ENCODE measurements at places on chromosomes 1 and 21.

DNA sequence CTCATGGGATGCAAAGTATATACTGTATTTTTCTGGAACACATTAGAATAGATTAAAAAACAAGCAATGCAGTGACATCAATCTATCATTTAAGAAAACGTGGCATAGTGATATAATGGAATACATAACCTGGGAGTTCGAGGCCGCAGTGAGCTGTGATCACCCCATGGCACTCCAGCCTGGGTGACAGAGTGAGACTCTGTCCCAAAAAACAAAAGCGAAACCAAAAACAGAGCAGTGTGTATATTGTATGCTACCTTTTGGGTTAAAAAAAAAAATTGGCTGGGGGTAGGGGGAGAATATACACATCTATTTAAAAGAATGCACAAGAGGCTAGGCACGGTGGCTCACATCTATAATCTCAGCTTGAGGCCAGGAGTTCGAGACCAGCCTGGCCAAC, 13.5 kb downstream of the SLC2A1 start:
- no peak for DNase-seq

DNA sequence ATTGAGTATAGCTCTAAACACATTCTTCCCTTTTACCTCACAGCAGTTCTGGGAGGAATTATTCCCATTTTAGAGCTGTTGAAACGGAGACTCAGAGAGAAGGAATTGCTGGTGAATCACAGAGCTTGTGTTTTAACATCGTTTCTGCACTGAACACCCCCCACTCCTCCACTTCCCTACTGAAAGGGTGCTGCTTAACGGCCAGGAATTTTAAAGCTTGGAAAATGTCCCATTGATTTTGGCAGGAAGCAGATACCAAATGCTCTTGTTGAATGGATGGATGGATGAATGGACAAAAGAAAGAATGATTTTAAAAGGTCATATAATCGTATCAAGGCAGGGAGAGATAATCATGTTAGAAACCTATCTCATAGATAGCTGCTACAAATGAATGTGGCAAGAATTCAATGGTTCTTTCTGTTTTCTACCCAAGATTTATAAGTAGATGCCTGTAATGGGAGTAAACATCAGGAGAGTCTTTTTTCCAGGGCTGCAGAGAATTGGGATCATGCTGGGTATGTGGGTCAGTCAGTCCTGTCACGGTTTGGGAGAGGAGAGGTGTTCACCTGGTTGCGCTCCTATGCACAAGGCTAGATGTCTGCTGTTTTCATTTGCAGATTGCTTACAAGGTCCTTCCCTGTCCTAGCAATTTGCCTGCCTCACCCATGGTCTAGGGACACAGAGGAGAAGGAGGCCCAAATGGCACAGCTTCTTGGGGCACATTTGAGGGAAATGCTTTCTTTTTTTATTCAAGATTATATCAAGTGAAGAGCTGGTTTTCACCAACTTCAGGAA, 19.0 kb downstream of the FAM163A start:
- DNase-seq = no peak

DNA sequence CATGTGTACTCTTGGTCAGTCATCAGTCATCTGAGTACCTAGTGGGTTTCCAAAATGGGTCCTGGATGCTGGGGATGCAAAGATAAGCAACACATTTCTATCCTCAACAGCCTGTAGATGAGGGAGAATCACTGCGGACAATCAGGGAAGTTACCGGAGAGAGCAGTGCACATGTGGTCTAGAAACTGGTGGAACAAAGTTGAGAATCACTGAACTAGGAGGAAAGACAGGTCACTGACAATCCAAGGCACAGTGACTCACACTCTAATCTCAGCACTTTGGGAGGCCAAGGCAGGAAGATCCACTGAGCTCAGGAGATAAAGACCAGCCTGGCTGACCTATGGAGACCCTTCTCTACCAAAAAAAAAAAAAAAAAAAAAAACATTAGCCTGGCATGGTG, 31.4 kb upstream of the LGALS8 start:
- no peak for DNase-seq

GRCh38 chr21:32728848-32729247, 1.0 kb upstream of the SYNJ1 start:
- no peak for DNase-seq

DNA sequence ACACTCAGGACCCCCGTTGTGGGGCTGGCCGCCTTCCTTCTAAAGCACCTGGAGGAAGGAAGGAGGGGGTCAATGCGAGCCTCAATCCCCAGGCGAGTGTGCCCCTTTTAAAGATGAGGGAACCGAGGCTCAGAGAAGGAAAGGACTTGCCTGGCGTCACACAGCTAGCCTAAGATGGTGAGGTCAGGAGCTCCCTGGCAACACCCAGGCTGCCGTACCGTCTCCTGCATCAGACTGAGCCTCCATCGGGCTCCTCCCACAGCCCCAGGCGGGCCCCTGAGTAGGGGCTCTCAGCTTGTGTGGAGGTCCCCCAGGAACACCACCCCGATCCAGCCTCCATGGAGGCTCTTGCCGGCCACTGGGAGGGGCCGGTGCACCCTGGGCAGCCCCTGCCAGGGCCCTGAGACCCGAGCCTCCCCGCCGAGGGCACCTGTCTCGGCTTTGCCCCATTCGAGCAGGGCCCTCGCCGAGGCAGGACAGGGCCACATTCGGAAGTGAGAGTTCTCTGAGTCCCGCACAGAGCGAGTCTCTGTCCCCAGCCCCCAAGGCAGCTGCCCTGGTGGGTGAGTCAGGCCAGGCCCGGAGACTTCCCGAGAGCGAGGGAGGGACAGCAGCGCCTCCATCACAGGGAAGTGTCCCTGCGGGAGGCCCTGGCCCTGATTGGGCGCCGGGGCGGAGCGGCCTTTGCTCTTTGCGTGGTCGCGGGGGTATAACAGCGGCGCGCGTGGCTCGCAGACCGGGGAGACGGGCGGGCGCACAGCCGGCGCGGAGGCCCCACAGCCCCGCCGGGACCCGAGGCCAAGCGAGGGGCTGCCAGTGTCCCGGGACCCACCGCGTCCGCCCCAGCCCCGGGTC, at the start of gene AIRE:
TSS of gene AIRE (plus strand) at position 739 of the 855 bp plus-strand sequence. CDS start 131 bp downstream, outside the sequence.
- no peak for DNase-seq

DNA sequence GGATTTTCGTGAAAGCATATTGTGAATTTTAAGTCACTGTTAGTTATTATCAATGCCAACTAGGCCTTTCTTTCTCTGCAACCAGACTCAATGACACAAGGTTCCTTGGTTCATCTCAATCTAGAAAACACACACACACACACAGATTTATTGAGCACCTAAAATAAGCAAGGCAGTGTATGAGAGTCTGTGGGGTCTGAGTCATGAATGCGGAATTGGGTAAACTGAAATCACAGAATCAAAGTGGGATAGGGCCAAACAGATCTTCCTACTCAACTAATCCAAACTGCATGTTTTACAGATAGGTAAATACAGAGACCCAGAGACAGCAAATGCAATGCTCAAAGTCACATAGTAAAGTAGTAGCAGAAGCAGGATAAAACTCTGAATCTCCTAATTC, 48.5 kb upstream of the NRDC start:
- DNase-seq = no peak

DNA sequence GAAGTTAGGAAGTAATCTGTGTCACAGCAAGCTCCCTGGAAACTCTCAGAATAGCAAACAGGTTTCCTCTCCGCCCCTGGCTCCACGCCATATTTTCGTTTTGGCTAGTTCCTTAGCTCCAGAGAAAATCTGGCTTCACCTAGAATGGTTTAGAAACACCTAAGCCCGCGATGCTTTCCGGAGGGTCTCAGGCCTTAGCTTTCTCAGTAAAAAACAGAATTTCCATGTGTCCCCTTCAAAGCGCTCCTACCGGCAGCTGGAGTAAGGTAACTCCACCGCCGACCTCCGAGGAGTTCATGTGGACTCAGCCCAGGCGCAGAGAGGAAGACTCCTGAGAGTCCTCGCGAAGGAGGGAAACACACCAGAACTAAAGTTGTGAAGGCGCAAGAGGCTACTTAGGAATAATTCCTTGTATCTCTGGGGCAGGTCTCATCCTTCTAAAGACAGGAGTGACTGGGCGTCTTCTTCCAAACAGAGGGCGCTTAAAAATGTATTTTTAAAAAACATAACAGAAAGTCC, 406 bp downstream of the KIAA0040 start:
- no peak for DNase-seq

DNA sequence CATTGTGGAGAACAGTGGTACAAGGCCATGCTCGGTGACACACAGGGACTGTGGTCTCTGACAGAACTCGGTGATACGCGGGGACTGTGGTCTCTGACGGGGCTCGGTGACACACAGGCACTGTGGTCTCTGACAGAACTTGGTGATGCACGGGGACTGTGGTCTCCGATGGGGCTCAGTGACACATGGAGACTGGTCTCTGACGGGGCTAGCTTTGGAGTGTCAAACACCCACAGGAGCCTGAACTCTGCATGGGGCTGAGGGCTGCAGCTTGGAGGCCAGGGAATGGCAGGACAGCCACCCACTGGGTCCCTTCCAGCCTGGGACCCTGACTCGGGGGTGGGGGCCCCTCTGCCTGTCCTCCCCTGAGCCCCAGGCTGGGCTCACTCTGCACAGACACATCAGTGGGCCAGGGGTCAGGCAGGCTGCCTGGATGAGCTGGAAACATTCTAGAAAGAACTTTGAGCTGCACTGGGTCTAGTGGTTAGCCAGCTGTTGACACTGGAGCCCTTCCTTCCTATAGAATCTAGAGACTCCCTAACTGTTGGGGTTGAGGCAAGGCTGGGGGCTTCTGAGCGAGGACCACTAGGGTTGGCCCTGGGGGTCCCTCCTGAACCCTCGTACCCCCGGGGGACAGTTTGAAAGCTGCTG, 49.8 kb downstream of the DISP3 start:
- no peak for DNase-seq

GRCh38 chr1:23362218-23362713, 7.4 kb downstream of the ZNF436 start:
- DNase-seq = no peak

GRCh38 chr1:7252411-7253117, 467.3 kb downstream of the CAMTA1 start:
- no peak for DNase-seq

- no peak for DNase-seq
These were observed 5.2 kb downstream of the PLA2G2D start for GRCh38 chr1:20114021-20114648.

DNA sequence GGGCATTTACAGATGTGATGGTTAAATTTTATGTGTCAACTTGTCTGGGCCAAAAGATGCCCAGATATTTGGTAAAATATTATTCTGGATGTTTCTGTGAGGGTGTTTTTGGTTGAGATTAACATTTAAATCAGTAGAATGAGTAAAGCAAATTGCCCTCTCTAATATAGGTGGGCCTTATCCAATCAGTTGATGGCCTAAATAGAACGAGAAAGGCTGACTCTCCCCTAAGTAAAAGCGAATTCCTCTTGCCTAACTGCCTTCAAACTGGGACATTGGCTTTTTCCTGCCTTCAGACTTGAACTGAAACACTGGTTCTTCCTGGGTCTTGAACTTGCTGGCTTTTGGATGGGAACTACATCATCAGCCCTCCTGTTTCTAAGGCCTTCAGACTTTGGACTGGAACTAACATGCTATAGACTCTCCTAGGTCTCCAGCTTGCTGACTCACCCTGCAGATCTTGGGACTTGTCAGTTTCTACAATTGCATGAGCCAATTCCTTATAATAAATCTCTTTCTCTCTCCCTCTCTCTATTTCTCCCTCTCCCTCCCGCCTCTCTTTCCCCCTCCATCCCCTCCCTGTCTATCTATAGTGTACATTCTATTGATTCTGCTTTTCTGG, 10.2 kb upstream of the NAV1 start:
- DNase-seq = no peak

- DNase-seq = peak; percentile 94
These were observed 166.9 kb downstream of the IER5 start for GRCh38 chr1:181255270-181255929.

DNA sequence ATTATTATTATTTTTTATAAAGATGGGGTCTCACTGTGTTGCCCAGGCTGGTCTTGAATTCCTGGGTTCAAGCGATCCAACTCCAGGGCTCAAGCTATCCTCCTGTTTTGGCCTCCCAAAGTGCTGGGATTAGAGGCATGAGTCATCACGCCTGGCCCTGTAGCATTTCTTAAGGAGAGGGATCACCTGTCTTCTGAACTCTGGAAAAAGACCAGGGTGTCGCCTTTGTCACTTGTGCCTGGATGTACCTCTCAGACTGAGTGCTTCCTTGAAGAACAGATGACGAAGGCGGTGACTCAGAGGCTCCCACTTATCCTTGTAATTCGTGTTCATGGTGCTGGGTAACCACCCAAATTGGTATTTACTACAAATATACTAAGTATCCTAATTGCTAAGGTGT, 2.4 kb upstream of the CGN start:
- no peak for DNase-seq

GRCh38 chr1:229368347-229368746, 25.5 kb upstream of the CCSAP start:
- no peak for DNase-seq

- no peak for DNase-seq
These were observed 483 bp downstream of the PEAR1 start for GRCh38 chr1:156894001-156894400.

DNA sequence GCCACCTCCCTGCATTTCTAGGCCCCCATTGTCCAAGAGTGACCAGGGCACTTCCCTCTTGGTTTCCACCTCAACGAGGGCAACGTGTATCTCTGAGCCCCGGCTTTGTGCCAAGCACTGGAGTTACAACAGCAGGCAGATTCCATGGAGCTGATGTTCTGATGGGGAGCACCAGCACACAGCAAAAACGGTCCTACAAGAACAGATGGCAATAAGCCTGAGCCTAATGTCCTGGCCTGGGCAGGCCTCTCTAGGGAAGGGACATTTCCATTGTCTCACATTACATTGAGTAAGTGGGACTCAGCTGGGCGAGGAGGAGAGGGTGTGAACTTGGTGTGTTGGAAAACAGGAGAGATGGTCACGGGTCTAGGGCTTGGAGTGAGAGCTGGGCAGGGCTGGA, 27.2 kb upstream of the NPPB start:
- DNase-seq = no peak

GRCh38 chr1:55035904-55036303, 3.4 kb upstream of the PCSK9 start:
- no peak for DNase-seq

GRCh38 chr21:34819357-34819999, 150.7 kb downstream of the CLIC6 start:
- no peak for DNase-seq
